ENCODE measurements at places on chromosomes 2 and 18.

GRCh38 chr2:136495636-136496035 is 269.7 kb upstream of the THSD7B start:
- no peak for DNase-seq

GRCh38 chr2:239696559-239697207 is 295.9 kb upstream of the HDAC4 start:
- no peak for DNase-seq

DNA sequence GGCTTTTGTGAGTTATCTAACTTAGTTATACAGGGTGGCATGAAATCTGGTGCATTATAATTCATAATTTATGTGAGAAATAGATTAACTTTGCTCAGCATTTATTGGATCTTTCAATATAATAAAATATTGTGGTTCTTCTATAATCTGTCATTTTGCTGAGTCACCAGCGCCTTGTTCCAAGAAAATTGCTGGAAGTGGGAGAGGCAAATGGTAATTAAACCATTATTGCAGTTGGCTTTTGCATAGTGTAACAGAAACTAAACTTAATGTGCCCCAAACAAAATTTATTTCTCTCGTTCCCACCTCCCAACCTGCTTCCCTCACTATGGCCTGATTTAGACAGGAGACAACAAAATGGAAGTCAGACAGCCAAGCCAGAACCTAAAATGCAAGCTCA is 146.3 kb downstream of the GALR1 start:
- no peak for DNase-seq

DNA sequence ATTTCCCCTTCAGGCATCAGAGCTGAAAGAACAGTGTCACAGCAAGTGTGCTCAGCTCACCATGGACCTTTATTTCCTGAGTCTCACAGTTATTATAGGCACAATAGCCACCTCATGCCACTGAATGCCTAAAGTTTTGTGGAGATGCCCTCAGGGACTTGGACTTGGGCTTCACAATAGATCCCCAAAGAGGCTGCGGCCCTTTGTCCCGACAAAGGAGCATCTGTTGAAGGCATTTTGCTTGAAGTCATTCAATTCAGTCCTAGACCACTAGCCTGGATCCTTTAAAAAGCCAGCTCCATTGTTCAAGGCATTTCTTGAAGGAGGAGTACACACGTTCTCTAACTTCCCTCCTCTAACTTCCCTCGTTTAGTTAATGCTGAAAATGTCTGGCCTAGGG is 125.4 kb downstream of the DCC start:
- no peak for DNase-seq

DNA sequence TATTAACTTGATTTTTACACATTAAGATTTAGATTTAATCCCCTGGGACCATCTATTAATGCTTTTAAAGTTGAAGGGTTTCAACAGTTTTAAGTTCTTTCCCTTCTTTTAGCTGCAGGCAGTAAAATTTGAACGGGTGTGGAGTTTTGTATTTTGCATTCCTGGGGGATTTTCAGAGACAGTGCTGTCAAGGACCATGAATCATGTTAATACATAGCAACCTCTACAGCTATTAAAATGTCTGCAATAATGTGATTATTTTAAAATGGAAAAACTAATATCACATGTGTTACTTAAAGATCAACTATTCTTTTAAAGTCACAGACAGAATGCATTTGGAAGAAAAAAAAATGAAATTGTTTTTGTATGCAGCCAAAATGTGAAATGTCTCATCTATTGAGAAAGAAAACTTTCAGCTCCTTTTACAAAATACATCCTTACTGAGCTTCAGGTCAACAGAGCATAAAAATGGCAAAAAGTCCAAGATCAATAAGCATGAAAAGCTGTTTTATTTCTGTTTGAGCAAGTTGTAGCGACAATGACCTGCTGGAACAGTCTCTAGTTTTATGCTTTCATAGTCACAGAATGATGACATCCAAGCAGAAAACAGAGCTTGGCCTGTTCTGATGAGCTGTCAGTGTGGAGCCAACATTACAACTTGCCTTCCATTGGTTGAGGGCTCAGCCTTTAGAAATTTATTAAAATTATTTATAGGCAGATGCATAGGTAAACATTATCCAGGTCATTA is 21.6 kb upstream of the ZNF521 start:
- DNase-seq = no peak

DNA sequence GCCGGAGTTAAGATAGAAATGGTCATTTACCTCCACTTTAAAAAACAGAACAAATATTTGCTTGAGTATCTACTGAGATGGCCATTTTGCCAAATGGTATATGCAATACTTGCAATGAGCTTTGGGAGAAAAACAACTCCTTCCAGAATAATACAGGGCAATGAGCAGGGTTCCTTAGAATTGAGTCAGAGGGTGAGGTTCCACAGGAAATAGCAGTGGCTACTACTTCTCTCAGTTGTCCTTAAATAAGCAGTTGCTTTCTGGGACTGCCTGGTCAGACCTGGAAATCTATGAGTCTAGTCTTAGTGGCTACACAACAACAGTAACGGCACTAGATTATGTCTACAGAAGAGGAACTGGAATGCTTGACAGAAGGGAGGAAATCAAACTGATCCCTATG is 80.9 kb upstream of the CCDC85A start:
- no peak for DNase-seq

DNA sequence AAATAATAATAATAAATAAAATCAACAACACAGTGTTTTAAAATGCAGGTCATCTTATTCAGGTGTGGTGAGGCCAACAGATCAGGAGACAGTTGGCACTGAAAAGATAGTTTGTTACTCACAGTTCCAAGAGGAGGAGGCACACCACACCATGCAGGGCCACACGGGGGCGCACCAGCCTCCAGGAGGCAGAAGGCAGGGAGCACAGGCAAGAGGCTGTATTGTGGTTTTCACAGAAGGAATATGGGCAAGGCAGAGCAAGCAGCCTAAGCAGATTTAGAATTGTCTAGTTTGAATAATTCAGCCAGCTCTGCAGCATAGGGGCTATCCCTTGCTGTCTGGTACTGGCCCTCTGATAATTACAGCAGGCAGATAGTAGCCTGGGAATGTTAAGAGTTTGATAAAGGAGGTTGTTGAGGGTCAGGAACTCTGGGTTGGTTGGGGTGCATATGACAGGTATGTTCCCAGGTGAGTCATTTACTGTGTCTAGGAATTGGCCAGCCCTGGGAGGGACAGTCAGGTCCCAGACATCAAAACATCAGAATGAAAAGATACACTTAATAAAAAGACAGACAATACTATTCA is 31.3 kb downstream of the KIAA2012 start:
- peak; percentile 64 for DNase-seq

GRCh38 chr2:6113786-6114185 is 421.6 kb downstream of the SOX11 start:
- no peak for DNase-seq

DNA sequence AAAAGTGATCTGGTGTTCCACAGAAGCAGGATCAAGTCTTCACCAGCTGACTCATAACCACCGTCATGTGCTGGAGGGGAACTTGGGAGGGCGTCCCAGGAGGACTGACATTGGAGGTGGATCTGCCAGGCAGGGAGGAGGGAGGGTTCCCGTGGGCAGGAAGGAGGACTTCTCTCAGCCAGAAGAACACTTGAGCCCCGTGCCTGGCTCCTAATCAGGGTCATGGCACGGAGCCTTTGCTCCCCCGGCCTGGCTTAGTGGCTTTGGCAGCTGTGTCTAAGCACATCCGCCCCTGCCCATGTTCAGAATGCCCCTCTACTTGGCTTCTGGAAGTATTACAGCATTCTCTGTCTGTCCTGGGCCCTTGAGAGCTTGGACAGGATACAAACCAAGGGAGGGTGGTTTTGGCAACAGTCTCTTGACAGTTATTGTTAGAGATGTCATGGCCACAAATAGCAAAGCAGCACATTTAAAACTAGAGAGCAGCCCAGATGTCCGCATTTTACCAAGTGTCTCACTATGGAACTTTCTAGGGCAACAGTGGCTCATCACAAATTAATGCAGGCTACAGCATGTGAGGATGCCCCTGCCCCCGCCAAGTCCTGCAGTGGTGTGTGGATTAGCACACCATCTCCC is 11.5 kb downstream of the PPP1R7 start:
- DNase-seq = no peak

DNA sequence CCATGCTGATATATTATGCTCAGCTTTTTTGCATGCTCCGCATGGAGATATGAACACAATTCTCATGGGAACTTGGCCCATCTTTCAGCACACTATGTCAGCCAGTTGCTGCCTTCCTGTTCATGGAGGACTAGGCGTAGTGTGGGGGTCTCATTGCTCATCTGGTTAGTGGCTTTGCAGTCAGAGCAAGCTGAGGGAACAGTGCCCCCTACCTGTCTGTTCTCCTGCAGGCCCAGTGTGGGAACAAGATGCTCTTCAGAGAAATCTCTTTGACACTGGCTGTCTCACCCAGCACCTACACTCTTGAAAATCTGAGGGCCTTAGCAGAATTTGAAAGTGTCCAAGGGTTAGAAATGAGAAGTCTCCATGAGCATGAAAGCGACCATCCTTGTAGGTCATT is 47.1 kb downstream of the SPTBN1 start:
- DNase-seq = peak; percentile 9

DNA sequence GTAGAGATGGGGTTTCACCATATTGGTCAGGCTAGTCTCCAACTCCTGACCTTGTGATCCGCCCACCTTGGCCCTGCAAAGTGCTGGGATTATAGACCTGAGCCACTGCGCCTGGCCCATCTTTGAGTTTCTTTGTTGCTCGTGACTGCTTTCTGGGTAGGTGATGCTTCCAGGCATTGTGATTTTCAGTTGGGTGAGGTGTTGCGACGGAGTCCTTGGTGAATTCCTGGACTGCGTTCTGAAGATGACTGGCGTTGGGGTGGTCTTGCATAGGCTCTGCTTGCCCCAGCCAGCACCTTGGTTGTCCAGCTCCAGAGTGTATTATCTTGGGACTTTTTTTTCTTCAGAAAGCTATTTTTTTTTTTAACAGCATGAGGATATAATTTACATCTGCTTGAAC is 103.4 kb downstream of the DCDC2C start:
- DNase-seq = no peak

DNA sequence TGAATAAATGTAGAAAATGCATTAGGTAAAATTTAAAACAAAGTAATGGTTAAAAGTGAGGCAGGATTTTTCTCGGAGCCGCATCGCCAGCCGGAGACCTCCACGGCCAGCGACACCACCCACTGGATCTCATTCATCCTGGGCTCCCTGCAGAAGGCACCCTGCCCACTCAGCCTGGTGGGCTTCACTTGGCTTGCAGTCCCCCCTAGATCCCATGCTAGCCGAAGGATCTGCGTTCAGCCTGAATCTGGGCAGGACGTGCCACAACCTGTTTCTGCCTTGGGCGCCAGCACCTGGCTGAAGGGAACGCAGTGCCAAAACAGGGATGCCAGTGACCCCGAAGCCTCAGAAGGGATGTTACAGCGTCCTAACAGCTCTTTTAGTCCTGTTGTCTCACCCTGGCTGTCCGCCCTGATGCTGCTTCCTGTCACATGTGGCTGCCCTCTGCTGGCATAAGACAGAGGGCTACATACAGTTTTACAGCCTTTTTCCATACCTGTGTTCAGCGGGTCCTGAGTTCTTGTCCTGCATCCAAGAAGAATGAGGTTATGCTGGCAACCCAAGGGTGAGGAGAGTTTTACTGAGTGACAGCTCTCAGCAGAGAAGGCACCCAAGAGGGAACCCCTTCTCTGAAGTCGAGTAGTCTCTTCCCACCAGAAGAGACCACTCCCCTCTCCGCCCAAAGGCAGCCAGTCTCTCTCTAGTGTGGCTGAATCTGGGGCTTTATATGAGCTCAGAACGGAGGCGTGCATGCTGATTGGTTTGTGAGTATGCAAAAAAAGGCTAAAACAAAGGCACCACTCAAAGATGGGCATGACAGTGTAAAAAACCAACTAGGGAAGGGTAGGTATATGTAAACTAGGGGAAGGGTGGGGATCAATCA is 173.1 kb upstream of the GYPC start:
- peak; percentile 6 for DNase-seq

GRCh38 chr2:185372188-185372587 is 366.4 kb upstream of the FSIP2 start:
- peak; percentile 47 for DNase-seq

DNA sequence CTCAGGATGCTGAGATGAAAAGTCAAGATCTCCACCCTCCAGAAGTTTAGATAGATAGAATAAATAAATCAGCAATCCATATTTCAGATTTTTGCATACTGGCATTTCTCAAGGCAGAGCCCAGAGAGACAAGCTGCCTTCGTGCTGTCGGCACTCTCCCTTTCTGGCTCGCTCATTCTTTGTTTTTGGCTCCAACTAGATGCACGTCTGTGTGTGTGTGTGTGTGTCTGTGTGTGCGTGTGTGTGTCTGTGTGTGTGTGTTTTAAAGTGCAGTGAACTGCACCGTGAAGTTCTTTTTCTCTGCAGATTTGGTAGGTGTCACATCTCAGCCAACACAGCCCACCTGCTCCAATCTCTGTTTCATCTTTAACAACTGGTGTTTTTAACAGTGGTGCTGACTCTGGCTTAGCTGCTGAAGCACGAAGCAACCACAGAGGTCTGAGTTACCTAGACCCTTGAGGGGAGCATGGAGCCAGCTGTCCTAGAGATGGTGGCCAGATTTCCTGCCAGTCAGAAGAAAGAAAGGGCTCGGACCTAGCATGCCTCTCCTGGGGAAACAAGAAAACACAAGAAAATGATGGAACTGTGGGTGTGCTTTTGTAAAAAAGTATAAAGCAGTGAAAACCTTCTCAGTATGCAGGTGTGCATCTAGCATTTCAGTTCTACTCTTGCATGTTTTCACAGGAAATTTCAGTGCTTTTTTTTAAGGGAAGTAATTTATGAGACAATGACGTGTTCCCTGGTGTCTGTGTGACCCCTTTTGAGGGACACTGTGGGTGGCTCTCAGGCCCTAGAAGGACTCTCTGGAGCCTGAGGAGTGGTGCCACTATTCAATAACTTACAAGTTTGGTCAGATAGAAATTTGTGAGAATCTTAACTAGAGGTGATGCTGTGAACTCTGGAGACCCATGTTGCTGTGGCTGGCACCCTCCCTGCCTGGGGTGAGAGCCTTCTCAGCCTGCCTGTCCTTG is 364.3 kb downstream of the RNF144A start:
- DNase-seq = no peak

- no peak for DNase-seq
These were observed 42.5 kb downstream of the VRK2 start for GRCh38 chr2:58089081-58089480.

DNA sequence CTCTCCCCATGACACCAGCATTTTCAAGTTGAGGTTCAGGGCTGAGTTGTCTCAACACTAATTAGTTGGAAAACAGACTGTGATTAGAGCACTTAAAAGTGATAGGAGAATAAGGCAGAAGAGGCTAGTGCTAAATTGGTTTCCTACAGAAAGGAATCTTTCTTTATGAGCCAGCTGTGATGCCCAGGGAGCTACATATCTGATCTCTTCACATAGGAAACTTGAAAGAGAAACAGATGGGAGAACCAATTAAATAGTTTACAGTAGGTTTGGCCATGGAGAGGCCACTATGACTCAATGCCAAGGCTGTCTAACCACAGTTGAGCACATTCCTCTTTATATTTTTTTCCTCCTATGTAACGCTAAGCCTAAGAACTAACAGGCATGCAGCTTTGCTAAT is 418.3 kb upstream of the CYRIA start:
- peak; percentile 4 for DNase-seq
